Right ventricle myocardium inferior (tissue), 1 donor: ENCODE measurements at places on chromosomes 2 and 18.

GRCh38 chr2:197982565-197982964 lies 178.2 kb downstream of the PLCL1 start:
- DNase-seq = no peak

DNA sequence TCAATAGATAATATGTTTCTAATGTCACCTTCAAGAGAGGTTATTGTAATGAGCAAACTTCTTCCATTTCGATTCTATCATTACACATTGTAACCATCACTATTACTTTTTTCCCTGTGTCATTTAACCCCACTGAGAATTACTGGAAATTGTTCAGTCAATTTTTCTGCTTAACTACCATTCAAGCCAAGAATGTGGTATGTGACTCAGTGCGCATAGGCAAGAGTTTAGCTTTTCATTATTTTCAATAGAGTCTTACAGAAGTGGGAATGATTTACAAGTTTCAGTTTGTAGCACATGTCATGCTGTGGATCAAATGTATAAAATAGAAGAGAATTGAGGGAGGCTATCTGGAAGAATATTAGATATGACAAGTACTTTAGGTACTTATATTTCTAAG lies 34.3 kb upstream of the PIEZO2 start:
- DNase-seq = no peak

GRCh38 chr2:234910186-234910679 lies 41.6 kb upstream of the SH3BP4 start:
- no peak for DNase-seq

GRCh38 chr18:13499803-13500202 lies 226.6 kb downstream of the FAM210A start:
- no peak for DNase-seq

- no peak for DNase-seq
These were observed 63.9 kb downstream of the ZEB2 start for GRCh38 chr2:144455987-144456386.

DNA sequence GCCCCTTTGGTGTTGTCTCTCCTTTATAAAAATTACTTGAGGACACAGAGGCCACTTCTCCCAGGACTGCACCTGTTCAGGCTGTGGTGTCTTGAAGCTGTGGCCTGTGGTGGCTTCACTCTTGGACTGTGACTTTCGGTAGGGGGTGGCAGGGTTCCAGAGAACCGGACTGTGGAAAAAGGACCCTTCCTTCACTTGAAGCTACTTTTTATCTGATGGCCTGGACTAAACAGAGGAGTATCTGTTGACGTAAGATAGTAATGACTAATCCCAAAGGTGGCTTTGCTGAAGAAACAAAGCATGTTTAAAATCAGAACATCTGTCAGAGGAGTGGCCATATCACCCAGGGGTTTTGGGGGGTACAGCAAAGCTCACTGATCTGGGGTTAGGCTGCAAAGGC lies 60.8 kb downstream of the CENPO start:
- no peak for DNase-seq

- DNase-seq = no peak
These were observed 19.4 kb downstream of the ITGB1BP1 start for GRCh38 chr2:9403924-9404323.

- DNase-seq = no peak
These were observed 2.5 kb upstream of the DUSP2 start for GRCh38 chr2:96147593-96148201.

DNA sequence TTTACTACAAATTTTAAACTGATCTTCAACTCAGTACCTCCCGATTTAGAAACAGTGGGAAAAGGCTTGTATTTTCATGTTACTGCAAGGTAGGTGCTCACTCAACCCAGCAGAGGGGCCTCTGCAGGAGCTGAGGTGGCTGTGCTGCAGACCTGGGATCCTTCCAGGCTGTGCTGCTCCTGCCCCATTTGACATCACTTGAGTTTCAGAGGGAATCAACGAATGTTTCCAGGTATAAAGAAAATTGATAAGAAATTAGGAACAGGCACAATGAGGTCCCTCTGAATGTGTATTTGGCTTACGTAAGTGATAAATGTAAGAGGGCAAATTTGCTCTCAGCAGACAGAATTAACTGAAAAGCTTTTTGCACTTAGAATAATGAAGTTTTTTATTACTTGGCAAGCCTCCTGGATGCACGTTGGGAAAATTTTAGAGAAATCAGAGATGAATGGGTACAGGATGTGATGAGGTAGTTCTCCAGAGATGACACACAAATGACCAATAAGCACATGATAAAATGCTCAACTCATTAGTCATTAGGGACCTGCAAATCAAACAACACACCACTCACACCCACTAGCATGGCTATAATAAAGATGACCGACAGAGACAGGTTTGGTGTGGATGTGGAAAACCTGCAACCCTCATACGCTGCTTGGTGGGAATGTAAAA lies 114.0 kb downstream of the NOL10 start:
- DNase-seq = no peak

DNA sequence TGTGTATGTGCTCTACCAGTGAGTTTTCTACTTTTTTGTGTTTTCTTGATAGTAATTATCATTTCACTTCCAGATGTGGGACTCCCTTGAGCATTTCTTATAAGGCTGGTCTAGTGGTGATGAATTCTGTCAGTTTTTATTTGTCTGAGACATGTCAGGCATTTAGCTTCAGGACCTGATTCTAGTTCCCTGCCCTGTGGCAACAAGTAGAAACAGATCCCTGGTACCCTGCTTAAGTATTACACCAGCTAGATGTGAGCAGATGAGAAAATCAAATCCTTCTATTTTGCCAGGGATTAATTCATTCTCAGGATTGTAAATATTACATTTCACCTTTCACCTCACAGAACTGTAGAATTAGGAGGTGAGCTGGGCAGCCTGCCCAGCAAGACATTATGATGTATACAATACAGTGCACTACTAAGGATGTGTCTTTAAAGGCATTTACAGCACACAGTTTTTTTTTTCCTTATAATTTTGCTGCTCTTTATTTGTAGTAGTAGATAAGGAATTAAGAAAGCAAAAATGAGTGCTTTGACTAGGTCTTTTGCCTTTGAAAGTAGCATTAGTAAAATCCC lies 35.1 kb downstream of the GALM start:
- DNase-seq = no peak

DNA sequence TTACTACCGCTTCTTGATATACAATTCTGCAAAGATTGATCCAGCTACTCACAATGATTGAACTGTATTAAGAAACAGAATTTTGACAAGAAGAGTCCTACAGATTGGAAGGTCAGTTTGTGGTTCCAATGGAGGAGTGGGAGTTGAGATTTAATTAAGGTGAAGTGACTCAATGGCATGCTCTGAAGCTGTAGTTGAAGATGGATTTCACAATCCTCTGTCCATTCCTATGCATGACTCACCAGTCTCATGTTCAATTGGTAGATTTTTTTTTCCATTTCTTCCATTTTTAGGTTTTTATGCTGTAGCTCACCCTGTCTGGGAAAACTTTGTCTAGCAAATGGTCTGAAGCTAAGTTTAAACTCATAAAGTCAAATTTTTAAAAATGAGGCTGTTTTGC lies 83.3 kb downstream of the DPP4 start:
- DNase-seq = no peak

- DNase-seq = peak; percentile 77
These were observed 504 bp downstream of the ASAP2 start for GRCh38 chr2:9206991-9207640.

GRCh38 chr18:44726059-44726421 lies 45.4 kb downstream of the SETBP1 start:
- DNase-seq = no peak

DNA sequence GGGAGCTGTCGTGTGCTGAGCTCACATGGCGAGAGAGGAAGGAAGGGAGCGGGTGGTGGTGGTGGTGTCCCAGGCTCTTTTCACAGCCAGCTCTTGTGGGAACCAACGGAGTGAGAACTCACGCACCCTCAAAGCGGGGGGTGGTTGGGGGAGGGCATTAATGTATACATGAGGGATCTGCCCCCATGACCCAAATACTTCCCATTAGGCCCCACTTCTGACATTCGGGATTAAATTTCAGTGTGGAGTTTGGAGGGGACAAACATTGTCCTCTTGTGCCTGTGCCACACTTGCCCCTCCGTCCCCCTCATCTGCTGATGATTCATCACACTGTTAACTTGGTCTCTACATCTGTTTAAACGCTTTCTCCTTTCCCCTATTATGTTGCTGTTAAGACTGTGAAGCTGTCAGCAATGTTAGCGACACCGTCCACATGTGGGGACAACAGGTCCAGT lies 22.5 kb downstream of the INPP4A start:
- no peak for DNase-seq

DNA sequence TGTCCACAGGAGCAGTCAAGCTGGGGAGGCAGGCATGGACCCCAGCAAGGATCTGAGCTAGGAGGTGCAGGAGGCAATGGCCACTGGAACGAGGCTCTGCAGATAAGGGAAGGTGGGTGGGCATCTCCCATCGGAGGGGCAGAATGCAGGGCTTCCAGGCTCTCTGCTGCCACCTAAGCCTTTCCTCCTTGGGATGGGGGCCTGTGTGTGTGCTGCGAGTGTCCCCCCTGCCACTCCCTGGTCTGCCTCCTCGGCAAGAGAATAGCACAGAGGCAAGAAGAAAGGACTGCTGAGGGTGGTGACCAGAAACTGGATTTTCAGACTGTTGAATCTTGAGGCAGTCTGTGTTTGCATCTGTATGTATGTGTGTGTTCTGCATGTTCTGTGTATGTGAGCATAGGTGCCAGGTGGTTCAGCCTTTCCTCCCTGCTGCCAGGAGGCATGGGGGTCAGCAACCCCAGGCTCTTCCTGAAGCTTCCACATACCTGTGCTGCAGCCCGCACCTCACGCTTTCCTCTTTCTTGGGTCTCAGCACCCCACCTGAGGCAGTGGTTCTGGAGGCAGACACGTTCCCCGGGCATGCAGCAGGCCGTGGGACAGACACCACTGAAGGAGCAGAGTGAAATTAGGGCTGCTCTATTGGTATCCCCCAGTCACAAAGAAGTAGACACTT lies 86.7 kb downstream of the EPAS1 start:
- DNase-seq = no peak

- no peak for DNase-seq
These were observed 194.7 kb downstream of the GALR1 start for GRCh38 chr18:77444385-77444784.
